ENCODE measurements at places on chromosomes 1 and 21.

- DNase-seq = no peak
These were observed 727.6 kb upstream of the NEGR1 start for GRCh38 chr1:73009938-73010337.

- DNase-seq = peak; percentile 58
These were observed 30.5 kb downstream of the CASZ1 start for GRCh38 chr1:10765734-10766478.

GRCh38 chr1:247112479-247112781 is 8.3 kb upstream of the ZNF669 start:
- DNase-seq = no peak

GRCh38 chr1:33041026-33041425 is 4.3 kb upstream of the AK2 start:
- DNase-seq = no peak

- DNase-seq = peak; percentile 54
These were observed 67.8 kb upstream of the BCL10 start for GRCh38 chr1:85344256-85344694.

DNA sequence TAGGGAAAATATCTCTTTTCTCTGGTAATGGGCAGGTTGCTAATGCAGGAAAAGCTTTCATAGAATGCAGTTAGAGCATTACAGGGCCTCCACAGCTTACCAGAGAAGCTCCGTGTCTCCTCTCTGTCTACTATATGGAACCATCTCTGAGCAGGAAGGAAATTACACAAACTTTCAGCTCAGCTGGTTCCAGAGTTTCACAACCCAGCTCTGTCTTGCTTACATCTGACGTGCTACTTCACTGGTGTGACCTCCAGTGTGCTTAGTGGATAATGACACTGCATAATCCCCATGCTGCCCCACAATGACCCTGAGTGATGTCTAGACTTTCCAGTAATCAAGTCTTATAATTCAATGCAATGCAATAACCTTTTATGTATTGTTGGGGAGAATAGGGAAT is 4.3 kb upstream of the FGGY start:
- no peak for DNase-seq

- DNase-seq = peak; percentile 72
These were observed 46.0 kb downstream of the GRIK3 start for GRCh38 chr1:36988321-36988720.

DNA sequence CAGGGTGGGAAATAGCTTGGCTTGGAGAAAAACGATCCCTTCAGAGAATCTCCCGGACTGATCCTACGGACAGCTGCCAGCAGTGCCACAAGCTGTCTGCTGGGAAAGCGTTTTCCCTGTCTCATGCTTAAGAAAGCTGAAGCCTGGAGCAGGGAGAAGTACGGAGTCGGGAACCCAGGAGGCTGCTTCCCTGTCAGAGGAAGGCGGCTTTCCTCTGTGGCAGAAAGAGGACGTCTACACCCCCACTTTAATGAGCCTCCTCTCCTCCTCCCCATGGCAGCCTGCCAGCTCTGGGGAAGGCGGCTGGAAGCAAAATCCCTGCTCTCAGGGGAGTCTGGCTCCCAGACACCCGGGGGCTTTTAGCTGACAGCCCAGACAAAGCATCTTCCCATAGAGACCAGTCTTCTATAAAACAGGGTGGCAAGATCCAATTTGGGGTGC is 7.3 kb downstream of the KIF21B start:
- DNase-seq = peak; percentile 48

DNA sequence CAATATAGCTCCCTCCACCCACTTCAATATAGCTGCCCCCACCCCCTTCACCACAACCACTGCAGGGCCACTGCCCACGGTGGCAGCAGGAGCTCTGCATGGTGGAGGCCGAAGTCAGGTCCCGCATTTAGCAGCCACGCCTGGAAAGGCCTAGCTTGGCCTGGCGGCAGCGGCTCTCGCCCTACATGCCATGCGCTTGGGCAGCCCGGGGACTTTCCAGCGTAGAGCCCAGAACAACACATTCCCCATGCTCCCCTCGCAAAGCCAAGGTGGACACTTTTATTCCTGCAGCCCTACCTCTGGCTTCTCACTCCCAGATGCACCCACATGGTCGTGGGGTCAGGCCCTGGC is 37.1 kb downstream of the LHX4 start:
- no peak for DNase-seq

GRCh38 chr1:35544976-35545375 is 12.2 kb downstream of the KIAA0319L start:
- DNase-seq = no peak

DNA sequence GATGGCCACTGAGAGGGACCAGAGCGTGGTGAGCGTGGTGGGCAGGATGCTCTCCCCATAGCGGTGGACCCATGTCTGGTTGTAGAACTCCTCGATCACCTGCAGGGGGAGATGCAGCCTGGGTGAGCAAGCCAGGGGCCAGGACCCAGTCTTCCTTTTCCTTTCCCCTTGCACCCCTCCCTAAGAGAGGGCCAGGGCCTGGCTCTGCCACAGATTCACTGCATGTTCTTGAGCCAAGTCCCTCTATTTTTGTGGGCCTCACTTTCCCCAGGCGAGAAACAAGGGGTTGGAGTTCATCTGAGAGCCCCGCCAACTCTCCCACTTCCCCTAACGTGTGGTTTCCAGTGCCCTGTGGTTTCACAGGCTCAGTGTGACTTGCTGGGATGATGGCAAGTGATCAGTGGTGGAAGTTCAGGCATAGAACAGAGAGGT is 27.5 kb downstream of the SLC2A1 start:
- DNase-seq = no peak

- no peak for DNase-seq
These were observed 8.2 kb downstream of the RHBG start for GRCh38 chr1:156376958-156377919.

DNA sequence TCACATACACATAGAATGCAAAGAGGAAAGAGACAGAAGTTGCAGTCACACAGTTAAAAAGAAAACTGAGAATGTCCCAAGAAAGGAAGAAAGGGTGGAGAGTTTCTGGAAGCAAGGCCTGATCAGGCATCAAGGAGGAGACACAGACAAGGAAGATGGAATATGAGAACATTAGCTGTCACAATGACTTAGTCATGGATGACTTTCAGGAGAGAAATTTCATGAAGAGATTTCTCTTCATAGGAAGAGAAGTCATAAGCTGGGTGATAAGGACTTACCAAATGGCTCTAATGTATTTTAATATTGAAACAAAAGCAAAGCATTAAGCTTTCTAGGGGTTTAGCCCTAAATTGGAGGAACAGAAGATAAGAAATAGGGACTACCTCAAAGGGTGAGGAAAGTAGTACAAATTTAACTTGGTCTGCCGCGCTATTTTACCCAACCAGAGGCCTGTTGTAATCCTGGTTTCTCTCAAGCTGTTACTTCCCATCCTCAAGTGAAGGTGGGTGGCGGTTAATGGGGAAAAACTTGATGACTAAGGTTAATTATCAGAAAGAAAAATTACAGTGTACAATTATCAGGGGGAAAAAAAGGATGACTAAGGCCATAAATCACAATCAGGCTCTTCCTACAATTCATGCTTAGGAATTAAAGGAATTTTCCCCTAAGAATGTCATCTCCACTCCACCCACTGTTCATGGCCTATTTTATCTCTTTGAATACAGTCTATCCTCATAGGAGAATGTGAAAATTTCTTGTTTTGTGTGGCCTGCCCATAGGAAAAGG is 93.9 kb upstream of the ADGRL2 start:
- no peak for DNase-seq

GRCh38 chr21:45154511-45155508 is 80.4 kb downstream of the ADARB1 start:
- no peak for DNase-seq

DNA sequence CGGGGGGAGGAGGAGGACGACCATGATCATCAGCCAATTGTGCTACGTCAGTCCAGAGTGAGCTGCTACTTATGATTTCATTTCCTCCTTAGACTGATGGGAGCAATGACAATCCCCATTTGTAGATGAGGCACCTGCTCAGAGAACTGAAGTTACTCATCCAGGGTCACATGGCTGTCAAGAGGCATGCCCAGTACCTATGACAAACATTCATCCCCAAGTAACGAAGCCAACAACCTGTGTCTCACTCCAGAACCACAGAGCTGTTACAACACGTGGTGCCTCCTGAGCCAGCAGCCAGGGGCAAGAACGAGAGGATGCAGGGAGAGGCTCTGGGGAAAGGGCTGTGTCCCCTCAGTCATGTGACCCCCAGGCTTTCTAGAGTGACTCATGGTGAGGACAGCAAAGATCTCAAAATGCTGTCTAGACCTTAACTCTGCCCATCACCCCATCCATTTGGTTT is 93.6 kb downstream of the SIM2 start:
- DNase-seq = no peak

DNA sequence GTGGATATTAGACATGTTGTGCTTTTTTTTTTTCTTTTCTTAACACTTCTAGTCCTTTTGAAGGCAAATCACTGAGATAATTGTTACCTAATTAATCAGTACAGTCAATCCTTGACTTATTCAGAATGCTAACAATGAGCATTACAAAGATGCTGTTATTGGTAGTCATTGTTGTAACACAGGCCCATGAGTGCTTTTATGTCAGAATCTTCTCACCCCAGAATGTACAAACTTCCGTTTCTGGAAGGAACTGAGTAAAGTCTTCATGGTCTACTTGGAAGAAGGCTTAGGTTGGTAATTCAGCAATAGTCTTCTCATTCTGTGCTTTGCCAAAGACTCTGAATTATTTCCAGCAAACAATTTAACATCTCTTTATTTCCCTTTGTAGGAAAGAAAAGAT is 3.1 kb downstream of the KCNK1 start:
- no peak for DNase-seq
